ENCODE measurements at places on chromosomes 13 and 19.

- DNase-seq, result no peak
Measured at GRCh38 chr13:111153977-111154332, 38.8 kb downstream of the ARHGEF7 start.

GRCh38 chr13:35818633-35819067 is 312.5 kb downstream of the DCLK1 start:
- no peak for DNase-seq

DNA sequence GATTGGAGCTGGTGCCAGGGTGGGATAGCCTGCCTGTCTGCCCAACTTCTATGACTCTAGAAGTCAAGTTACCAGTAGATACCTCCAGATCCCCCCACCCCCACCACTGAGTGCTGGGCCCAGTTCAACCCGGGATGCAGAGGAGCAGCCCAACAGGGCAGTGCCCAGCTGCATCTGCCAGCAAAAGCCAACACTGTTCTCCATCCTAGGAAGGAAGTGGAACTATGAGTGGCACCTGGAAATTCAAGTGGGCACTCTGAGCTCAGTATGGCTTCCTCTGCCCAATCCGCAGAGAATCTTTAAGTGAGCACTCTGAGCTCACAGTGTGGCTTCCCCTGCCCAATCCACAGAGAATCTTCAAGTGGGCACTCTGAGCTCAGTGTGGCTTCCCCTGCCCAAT is 14.2 kb downstream of the TUBGCP3 start:
- DNase-seq, result no peak

DNA sequence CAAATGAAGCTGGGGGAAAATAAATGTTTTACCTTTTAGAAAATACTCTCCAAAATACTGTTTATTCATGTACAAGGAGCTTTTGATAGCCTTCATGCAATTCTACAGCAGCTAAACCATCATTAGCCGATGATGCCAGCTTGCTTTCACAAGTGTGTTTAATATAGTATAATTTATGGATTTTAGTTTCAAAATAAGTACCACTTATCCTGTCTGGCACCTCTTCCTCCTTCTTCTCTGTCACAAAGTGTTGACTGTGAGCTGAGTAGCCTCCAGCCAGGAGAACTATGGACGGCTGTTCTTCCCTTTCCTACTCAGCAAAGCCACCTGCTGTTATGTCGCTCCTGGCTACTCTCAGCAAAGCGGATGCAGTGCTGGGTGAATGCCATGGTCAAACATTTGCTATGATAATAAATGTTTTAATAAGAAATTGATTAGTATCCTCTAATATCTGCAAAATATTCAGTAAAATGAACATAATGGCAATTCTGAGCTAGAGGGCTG is 238.2 kb downstream of the LIG4 start:
- DNase-seq, result no peak

DNA sequence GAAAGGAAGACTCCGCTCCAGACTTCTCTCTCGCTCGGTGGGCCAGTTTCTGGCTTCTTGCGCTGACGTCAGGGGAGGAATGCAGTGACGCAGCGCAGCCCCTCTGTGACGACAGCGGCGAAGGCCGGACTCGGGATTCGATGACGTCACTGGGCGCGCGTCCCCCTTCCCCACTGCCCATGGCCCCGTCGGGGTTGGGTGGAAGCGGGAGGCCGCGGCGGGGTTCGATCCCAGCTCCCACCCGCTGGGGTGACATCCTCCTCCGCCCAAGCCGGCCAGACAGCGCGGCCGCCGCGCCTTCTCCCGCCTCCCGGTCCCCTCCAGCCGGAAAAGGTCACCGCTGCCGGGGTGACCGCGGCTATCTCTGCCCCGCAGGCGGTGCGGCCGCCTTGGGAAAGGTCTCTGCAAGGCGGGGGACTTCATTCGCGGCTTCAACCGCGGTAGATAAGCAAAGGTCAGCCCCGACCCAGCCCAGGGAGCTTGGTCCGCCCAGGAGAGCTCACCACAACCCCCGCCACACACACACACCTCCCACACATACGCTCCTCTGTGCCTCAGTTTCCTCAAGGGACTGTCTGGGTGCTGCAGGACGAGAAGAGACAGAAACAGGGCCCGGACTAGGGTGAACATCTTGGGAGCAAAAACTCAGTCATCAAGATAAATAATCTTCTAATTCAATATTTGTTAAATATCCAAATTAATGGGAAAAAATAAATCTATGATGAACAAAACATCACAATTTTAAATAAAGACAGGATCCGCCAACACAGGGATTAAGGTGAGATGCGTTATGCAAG is 844 bp upstream of the RFX1 start:
- no peak for DNase-seq

GRCh38 chr19:16088351-16089009 is 12.2 kb downstream of the TPM4 start:
- no peak for DNase-seq

DNA sequence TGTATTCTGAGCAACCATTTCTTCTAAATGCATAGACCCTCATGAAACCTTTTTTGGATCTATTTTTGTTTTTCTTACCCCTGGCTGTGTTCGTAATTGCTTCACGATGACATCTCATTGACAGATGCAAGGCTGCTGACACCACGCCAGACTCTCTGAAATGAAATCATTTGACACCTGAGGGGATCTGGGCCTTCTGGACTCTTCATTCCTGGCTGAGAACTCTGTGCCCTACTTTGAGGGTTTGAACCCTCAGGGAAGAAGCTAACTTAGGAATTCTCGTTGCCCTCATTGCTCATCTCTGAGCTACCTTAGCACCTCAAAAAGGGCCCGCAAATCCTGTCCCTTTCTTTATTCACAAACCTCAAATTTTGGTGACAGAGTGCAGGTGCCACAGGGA is 40.5 kb upstream of the NBEA start:
- no peak for DNase-seq

DNA sequence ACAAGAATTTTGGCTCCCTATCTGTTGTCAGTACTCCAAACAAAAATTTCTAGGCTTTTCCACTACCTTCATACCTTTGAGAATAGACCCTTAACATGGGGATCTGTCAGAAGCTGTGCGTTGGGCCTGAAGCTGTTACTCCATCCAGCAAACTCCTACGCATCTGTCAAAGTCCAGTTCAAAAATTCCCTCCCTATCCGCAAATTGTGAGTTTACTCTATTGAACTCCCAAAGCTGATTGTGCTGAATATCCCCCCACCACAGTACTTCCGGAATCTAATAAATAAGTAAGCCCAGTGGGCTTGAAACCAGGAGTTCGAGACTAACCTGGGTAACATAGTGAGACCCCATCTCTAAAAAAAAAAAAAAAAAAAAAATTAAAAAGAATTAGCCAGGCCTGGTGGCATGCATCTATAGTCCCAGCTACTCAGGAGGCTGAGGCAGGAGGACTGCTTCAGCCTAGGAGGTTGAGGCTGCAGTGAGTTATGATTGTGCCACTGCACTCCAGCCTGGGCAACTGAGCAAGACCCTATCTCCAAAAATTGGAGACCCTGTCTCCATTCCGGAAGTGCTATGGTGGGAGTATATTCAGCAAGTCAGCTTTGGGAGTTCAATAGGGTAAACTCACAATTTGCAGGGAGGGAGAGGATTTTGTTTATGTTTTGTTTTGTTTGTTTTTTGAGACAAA is 930 bp upstream of the FBN3 start:
- no peak for DNase-seq

DNA sequence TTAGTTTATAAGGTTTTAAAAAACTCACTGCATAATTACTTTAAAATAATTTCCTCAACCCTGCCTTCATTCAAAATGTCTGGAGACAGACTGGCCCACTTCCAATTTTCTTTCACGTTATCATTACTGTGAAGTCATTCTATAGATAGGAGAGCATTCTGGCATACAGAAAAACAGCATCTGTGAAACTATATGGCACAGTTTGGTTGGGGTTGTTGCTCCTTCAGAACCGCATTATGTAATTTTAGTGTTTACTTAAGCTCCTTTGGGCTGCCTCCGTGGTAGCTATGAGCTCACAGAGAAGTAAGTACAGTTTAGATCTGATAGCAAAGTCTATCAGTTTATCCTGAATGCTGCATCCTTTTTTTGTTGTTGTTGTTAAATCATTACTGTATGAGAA is 104.3 kb downstream of the KCNRG start:
- no peak for DNase-seq

- DNase-seq, result no peak
Measured at GRCh38 chr19:31841755-31842154, 492.5 kb upstream of the TSHZ3 start.

DNA sequence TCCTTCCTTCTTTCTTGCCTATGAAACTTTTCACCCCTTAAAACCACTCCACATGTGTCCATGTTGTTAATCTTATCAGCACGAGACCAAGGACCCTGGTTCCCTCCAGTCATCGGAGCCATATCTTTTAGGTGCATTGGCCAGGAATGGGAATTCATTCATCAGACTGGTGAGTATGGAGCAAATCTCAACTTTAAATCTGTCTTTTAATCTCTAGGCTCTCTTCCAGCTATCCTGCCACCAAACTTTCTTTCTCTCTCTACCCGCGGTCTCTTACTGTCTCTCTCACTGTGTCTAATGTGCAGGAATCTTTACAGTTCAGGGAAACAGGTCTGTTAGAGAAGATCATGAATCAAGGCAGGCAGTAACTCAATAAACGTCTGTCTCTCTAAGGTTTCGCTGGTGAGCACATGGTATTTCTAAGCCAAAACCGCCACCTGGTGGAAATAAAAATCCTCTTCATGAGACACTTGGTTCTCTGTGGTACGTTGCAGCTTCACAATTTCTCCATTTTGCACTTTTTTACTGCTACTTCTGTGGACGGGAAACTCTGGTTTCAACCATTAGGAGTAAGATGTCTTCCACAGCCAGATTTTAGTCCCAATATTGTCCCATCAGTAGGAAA is 16.1 kb downstream of the LGALS16 start:
- DNase-seq, result peak; percentile 46

DNA sequence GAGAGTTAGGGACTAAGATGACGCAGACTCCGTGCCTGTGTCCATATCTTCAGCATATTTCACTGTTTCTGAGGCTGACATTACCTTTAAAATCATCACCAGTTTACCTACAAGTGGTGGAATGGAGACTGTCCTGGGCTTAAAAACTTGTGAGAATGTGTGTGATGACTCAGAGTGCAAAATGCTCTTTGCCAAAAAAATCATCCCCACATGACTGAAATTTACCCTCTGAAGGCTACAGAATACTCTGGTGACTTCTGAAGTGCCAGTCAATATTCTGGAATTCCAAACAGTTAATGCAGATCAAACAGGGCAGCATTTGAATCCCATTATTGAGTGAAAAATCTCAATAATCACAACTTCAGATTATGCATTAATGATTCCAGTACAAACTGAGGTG is 901.4 kb downstream of the EFNB2 start:
- no peak for DNase-seq

DNA sequence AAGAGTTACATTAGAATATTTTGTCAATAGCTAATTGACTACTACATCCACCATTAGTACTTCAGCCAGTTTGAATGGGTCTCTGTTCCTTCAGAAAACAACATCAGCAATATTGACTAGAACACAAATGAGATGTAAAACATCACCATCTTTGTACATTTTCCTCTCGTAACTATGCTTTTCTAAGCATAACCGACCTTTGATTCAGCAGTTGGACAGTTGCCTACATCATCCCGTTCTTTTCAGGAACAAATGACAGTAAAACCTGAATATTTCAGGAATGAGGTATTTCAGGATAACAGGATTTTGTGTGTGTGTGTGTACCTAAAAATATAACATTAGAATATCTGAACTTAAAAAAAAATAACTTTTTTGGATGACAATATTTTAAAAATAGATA is 60.9 kb downstream of the STARD13 start:
- no peak for DNase-seq

DNA sequence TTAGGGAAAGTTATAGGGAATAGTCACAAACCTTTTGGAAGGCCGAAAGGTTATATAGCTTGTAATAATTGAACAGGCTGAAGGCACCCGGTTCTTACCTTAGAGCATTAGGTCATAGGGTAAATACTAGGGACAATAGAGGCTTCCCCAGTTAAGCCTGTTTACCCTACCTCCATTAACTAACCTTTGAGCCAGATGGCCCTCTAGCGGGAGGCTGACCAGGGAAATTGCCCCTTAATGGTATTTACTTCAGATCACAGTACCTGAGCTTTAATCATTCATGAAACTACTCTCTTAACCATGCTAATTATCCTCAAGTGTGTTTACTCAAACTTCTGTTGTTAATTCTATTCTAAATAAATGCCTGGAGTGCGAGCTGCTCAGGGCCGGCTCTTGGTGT is 20.4 kb upstream of the ZNF83 start:
- DNase-seq, result no peak

DNA sequence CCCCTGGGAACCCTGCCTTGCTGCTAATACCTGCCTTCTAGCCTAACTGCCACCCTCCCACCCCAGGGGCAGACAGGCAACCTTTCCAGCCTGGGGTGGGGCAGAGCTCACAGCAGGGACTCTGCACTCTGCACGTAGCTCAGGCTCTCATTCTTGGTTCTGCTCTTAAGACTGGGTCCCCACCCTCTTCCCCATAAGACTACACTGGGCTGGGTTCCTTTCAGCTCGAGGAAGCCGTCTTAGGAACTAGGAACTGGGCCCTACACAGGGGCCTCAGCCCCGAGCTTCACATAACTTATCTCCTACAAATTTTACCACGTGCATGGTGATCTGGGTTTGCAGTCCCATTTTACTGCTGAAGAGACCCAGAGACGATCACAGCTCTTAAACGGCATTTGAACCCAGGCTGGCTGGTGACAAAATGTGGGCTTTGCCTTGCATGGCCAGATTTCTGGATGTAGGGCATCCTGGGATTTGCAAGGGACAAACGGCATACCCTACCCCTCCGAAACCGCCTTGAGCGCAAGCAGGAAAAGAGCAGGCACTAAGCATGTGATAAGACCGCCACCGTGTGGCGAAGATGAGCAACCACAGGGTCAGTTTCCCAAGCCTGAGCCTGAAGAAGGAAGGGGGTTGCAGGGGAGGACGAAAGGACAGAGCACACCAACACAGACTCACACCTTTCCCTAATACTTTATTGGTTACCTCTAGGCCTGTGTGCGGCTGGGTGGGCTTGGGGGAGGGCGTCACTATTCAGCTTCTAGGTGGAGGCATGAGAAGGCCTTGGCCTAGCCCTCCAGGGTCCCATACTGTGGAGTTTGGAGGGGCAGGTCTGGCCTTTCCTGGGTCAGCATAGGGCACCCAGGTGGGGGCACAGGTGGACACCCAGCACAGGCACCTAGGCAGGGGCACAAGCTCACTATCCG is 5.1 kb downstream of the JUNB start:
- peak; percentile 78 for DNase-seq

- DNase-seq, result no peak
Measured at GRCh38 chr19:4393947-4394590, 6.3 kb downstream of the SH3GL1 start.

DNA sequence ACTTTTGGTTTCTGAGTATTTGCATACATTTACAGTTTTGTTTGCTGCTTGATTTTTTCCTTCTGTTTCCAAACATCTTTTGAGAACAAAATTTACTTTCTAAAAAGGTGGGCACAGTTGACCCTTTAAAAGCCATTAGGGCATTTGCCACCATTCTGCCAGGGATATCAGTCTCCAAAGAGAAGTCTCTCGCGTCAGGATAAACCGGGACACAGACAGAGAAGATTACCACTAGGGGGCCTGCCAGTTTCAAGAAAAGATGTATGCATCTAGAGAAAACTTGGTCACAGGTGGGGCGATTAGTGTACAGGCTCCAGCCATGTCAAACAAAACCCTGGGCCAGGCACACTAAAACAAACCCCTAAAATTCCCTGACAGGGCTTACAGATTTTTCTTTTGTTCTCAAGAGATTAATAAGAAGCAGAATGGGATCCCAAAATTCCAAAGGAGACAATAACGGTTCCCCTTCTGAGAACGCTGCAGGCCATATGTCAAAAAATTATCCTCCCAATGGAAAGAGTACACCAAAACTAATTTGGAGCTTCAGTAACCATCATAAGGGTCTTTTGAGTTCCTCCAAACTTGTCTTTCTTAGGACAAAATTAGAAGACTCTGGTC is 10.7 kb upstream of the PABPC3 start:
- no peak for DNase-seq
